ENCODE measurements at places on chromosomes 5 and 9.

DNA sequence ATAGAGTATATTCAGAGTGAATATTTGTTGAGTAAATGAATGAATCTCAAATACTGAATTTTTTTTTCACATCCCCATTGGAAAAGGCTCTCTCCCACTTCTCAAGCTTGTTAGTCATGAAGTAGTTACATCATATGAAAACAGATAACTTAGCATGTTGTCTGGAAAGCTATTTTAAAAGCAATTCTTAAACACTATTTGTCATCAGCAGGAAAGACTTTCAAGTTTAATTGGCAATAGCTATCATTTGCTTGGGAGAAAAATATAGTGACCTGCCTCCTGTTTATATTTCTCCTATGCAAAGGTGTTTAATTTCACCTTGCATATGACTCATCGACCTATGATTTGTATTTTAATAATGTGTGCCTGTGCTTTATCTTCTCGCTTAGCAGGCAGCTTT, 499.8 kb upstream of the GRIA1 start:
- no peaks in the 10 kb centered on the region for H3K27me3 ChIP-seq
- H3K36me3 ChIP-seq, result no peaks in the 10 kb centered on the region
- no peak for DNase-seq
- H3K4me3 ChIP-seq, result no peak overlapping the region

DNA sequence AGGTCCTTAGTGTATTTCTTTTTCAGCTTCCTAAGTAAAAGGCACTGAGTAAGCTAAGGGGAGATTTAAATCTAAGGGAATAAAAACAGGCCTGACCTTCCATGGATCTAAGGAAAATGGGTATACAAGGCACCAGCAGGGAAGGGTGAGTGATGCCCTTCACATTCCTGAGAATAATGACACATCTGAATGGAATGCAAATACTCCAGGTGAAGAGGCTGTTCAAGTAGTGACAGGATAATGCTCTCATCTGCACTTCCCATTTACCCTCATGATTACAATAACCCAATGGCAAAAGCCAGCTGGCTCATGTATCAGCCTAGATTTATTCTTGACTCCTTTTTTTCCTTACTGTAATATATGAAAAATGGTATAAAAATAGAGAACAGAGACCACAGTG, 216.2 kb upstream of the ACTBL2 start:
- peaks cover 2% of the 10 kb centered on the region for H3K4me1 ChIP-seq
- H3K4me3 ChIP-seq, result no peak overlapping the region
- DNase-seq, result peak; percentile 54
- H3K36me3 ChIP-seq, result no peaks in the 10 kb centered on the region
- no peaks in the 10 kb centered on the region for H3K27me3 ChIP-seq

DNA sequence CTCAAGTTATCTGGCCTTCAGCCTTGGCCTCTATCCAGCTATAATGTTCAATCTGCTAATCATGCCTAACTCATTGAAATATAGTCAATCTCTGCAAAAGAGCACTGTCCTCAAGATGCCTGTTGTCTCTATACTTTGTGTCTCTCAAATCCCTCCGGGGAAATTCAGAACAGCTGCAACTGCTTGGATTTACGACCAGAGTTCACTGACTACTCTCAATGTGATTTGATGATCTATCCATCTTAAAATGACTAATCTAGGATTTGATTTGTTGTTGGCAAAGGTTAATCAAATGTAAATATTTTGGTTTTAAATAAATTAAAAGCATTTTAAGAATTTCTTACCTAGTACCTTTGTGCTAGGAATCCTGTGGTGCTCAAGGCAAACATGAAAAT, 40.9 kb downstream of the SVEP1 start:
- no peaks in the 10 kb centered on the region for H3K4me1 ChIP-seq
- no peaks in the 10 kb centered on the region for H3K27me3 ChIP-seq
- H3K27ac ChIP-seq, result no peak overlapping the region
- no peak for DNase-seq
- no peaks in the 10 kb centered on the region for H3K36me3 ChIP-seq

DNA sequence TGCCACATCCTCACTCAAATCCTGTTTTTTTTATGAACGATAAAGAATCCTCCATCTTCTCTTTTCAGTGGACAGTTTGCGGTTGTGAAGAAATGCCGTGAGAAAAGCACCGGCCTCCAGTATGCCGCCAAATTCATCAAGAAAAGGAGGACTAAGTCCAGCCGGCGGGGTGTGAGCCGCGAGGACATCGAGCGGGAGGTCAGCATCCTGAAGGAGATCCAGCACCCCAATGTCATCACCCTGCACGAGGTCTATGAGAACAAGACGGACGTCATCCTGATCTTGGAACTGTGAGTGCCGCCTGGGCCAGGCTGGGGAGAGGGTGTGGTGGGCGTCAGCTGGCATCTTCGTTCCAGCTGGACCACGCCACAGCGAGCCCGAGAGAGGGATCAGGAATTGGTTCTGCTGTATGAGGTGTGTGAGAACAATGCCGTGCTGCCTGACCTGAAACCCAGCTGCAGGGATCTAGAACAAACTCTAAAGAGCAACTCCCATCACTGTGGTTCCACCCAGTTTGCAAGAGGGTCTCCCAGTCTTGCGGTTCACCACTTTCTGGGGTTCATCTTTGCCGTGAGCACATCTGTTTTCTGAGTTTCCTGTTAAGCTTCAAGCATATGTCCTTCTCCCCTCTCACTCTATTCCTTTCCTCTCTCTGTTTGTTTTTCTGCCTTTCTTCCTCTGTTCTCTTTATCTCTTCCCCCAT, 107.4 kb downstream of the DAPK1 start:
- no peak for DNase-seq
- H3K27ac ChIP-seq, result no peak overlapping the region
- no peak overlapping the region for H3K4me3 ChIP-seq
- H3K27me3 ChIP-seq, result no peaks in the 10 kb centered on the region

DNA sequence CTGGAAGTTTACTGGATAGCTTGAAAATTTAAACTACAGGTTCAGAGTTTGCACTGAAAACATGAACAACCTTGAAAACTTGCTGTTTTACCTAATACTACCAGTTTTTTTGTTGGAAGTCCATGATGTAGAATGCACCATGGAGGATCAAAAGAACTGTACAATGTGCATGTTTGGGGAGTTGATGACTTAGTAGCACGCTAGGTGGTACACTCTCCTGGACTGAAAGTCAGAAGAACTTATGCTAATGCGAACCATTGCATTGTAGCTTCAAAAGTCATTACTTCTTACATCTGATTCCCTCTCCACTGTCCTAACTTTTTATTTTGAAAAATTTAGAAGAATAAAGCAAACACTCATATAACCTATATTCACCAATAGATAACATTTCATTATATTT, 211.0 kb downstream of the OSTF1 start:
- H3K36me3 ChIP-seq, result no peaks in the 10 kb centered on the region
- no peak overlapping the region for H3K27ac ChIP-seq
- DNase-seq, result no peak
- no peaks in the 10 kb centered on the region for H3K4me1 ChIP-seq
- no peaks in the 10 kb centered on the region for H3K27me3 ChIP-seq
- H3K4me3 ChIP-seq, result no peak overlapping the region

- no peak overlapping the region for H3K27ac ChIP-seq
- H3K4me1 ChIP-seq, result peaks cover 5% of the 10 kb centered on the region
- no peaks in the 10 kb centered on the region for H3K36me3 ChIP-seq
- no peaks in the 10 kb centered on the region for H3K27me3 ChIP-seq
- DNase-seq, result peak; percentile 47
- no peak overlapping the region for H3K4me3 ChIP-seq
Observed at GRCh38 chr9:131330814-131331600, 41.5 kb downstream of the PLPP7 start.

GRCh38 chr5:179905161-179905560, 2.5 kb downstream of the TBC1D9B start:
- no peak overlapping the region for H3K27ac ChIP-seq
- H3K4me1 ChIP-seq, result 0 out of 2 replicates have a peak, but pooled peaks cover 2% of the 10 kb centered on the region
- H3K36me3 ChIP-seq, result peaks cover 7% of the 10 kb centered on the region
- H3K27me3 ChIP-seq, result no peaks in the 10 kb centered on the region

- no peaks in the 10 kb centered on the region for H3K4me1 ChIP-seq
- no peak overlapping the region for H3K4me3 ChIP-seq
- no peak overlapping the region for H3K27ac ChIP-seq
- DNase-seq, result no peak
Observed at GRCh38 chr9:74595286-74595685, 98.2 kb downstream of the RORB start.

- H3K27me3 ChIP-seq, result no peaks in the 10 kb centered on the region
- 0 out of 2 replicates have a peak, but pooled peaks cover 1% of the 10 kb centered on the region for H3K4me1 ChIP-seq
- no peak overlapping the region for H3K4me3 ChIP-seq
- no peak overlapping the region for H3K27ac ChIP-seq
- no peaks in the 10 kb centered on the region for H3K36me3 ChIP-seq
Observed at GRCh38 chr9:120895951-120896350, 19.0 kb upstream of the PHF19 start.

DNA sequence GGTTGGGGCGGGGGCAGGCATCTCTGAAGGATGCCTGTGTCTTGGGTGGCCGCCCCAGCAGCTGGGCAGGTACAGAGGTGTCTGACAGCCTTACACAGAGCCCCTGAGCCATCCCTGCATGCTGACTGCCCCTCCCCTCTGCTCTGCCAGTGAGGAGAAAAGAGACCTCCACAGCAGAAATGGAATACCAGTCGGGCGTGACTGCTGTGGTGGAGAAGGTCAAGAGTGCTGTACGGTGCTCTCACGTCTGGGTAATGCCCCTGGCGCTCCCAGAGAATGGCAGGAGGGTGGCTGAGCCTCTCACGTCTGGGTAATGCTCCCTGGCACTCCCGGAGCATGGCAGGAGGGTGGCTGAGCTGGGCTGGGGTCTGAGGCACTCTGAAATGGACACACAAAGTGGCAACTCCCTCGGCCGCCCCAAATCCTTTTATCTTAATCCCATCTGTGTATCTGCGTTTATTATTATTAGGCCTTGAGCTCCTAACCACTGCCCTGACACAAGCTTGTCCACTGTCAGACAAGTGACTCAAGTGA, 2.5 kb upstream of the RABL6 start:
- DNase-seq, result no peak
- no peak overlapping the region for H3K4me3 ChIP-seq
- peaks cover 2% of the 10 kb centered on the region for H3K36me3 ChIP-seq
- no peak overlapping the region for H3K27ac ChIP-seq
- no peaks in the 10 kb centered on the region for H3K27me3 ChIP-seq
- H3K4me1 ChIP-seq, result peaks cover 5% of the 10 kb centered on the region

DNA sequence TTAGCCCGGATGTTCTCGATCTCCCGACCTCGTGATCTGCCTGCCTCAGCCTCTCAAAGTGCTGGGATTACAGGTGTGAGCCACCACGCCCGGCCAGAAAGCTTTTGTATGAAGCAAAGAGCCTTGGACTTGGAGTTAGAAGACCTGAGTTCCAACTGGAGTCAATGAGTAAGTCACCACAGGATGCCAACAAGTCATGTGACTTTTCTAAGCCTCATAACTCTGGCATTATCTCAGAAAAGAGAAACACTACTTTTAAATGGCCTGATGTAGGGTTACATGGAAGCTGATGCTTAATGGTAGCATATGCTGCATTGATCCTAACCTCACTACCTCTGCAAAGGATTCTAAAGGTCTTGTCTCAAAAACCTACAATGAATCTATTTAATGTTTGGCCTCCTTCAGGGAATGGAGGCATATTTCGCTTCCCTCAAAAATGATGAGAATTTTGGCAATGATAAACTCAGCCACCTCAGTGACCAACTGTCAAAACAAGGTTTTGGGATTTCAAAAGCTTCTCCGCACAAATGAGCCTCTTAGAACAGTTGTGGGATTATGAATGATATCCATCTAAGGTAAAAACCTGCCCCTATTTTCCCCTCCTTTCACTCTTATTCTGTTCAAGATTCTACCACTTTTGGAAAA, 236.8 kb downstream of the ACTL7B start:
- H3K27me3 ChIP-seq, result no peaks in the 10 kb centered on the region
- no peak overlapping the region for H3K27ac ChIP-seq
- no peaks in the 10 kb centered on the region for H3K4me1 ChIP-seq
- H3K4me3 ChIP-seq, result no peak overlapping the region
- no peaks in the 10 kb centered on the region for H3K36me3 ChIP-seq

GRCh38 chr9:107224252-107224651, 58.8 kb upstream of the RAD23B start:
- H3K27me3 ChIP-seq, result peaks cover 2% of the 10 kb centered on the region
- peaks cover 2% of the 10 kb centered on the region for H3K4me1 ChIP-seq
- no peak overlapping the region for H3K27ac ChIP-seq
- H3K36me3 ChIP-seq, result no peaks in the 10 kb centered on the region

GRCh38 chr9:118473521-118473920, 769.3 kb downstream of the TLR4 start:
- no peak overlapping the region for H3K4me3 ChIP-seq
- no peaks in the 10 kb centered on the region for H3K36me3 ChIP-seq
- no peaks in the 10 kb centered on the region for H3K4me1 ChIP-seq
- no peak overlapping the region for H3K27ac ChIP-seq

- no peak for DNase-seq
- H3K27me3 ChIP-seq, result no peaks in the 10 kb centered on the region
- no peak overlapping the region for H3K27ac ChIP-seq
- H3K4me1 ChIP-seq, result no peaks in the 10 kb centered on the region
- peaks cover 4% of the 10 kb centered on the region for H3K36me3 ChIP-seq
Observed at GRCh38 chr9:129898185-129898584, 62.9 kb downstream of the USP20 start.

DNA sequence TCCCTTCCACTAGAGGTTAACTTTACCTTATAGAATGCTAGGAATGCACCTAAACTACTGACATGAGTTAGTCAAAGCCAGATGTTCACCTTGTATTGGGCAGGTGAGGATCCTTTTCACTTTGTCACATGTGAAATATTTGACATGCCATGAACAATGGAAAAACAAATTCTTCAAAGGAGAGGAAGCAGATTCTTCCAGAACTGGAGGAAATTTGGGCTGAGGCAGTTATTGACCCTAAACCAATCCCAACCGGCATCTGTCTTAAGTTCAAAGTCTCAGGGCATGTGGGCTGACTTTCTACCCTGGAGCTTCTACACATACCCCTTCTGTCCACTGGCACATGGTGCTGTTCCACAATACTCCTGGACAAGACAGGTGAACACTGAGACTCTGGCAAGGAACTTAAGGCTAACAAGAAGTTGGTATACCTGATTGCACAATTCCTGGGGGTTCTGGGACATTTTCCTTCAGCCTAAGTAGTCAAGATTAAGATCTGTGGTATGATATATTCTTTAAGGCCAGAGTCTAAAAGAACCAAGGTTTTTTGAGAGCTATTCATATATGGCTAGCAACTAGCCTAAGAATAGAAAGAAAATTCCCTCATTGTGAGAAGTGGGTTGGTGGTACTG, 2.6 kb downstream of the VLDLR start:
- no peak overlapping the region for H3K27ac ChIP-seq
- no peak overlapping the region for H3K4me3 ChIP-seq
- no peaks in the 10 kb centered on the region for H3K36me3 ChIP-seq
- no peak for DNase-seq

GRCh38 chr9:106025453-106025852, 331.1 kb downstream of the TMEM38B start:
- H3K4me1 ChIP-seq, result no peaks in the 10 kb centered on the region
- H3K4me3 ChIP-seq, result no peak overlapping the region
- DNase-seq, result no peak
- H3K27me3 ChIP-seq, result no peaks in the 10 kb centered on the region

DNA sequence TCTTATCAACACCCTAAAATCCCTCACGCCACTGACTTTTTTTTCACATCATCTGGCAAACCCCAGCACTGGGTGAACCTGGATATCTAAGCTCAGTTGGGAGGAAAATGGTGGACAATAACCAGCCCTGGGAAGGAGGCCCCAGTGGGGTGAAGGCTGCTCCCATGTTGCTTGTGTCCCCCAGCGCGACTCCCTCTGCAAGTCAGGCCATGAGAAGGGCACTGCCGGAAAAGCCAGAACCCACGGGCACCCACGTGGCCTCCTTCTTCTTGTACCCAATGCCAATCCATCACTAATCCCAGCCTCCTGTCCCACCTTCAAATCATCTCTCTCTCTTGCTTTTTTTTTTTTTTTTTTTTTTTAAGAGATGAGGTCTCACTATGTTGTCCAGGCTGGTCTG, 11.4 kb downstream of the CORO2A start:
- H3K4me1 ChIP-seq, result no peaks in the 10 kb centered on the region
- DNase-seq, result no peak
- no peak overlapping the region for H3K27ac ChIP-seq
- no peaks in the 10 kb centered on the region for H3K36me3 ChIP-seq
- H3K4me3 ChIP-seq, result no peak overlapping the region
